ENCODE measurements at places on chromosomes 4 and X. TPM values are rescaled to one million over a fixed set of nuclear protein-coding genes. Genes with fewer than 3 reads are reported as not detected.

KIAA1210 gene
- total RNA-seq: not detected

KLHL5 gene
- total RNA-seq: 18.6 TPM

DNA sequence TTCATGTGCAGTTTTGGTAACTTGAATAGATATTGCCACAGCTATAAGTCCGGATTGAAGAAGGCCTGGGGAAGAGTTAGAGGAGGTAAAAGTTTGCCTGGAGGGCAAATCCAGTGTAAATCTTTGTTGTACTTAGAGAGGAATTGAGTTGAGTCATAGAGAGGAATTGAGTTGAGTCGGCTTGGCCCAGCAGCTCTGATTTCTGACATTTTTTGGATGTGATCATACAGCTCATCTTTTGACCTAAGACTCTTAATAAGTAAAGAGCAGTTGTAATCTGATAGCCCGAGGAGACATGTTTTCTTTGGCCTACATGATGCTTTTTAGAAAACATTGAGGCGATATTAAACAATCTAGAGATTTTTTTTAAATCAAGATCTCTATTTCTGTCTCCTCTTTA is 3.9 kb downstream of the KIT start:
- no peak for DNase-seq

- no peak for DNase-seq
These were observed 38.9 kb downstream of the CNGA2 start for GRCh38 chrX:151773434-151773833.
